Activated naive CD8-positive, alpha-beta T cell treated with anti-CD3 and anti-CD28 coated beads for 36 hours (primary cell): ENCODE measurements at places on chromosomes 5 and 9. TPM values are rescaled to one million over a fixed set of nuclear protein-coding genes. Genes with fewer than 3 reads are reported as not detected.

DNA sequence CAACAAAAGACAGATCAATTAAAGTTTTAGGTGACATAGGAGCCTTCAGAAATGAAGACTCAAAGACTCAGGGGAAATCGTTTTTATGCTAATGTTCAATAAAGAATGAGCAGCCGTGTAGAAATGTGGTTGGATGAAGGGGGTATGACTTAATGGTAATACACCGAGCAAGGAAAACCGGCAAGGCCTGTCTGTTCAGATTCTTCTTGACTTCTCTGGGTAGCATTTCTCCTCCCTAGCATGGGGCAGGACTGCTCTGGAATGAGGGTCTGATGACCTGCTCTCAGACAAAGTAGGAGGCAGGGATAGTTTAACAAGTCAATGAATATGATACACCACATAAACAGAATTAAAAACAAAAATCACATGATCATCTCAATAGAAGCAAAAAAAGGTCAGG is 487.4 kb downstream of the ZNF608 start:
- no peak overlapping the region for H3K4me3 ChIP-seq
- H3K4me1 ChIP-seq, result no peaks in the 10 kb centered on the region
- DNase-seq, result no peak
- H3K27ac ChIP-seq, result no peak overlapping the region
- H3K27me3 ChIP-seq, result no peaks in the 10 kb centered on the region

DNA sequence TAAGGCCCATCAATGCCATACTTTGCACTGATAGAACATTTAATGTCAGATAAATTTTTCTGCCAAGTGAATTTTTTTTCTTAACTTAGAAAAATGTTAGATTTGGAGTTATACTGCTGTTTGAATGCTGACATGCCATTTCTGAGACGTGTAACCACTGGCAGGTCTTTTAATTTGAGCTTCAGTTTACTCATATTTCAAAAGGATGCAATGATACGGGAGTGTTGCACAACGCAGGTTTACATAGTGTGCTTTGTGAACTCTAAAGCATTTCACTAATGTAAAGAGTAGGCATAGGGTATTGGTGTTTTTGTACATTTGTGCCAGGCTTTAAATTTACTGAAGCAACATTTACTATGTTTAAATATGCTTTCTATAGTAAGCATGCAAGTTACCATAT is 4.2 kb downstream of the ZBTB43 start:
- H3K27ac ChIP-seq, result no peak overlapping the region
- H3K4me1 ChIP-seq, result peaks cover 32% of the 10 kb centered on the region
- DNase-seq, result no peak
- H3K27me3 ChIP-seq, result no peaks in the 10 kb centered on the region

DNA sequence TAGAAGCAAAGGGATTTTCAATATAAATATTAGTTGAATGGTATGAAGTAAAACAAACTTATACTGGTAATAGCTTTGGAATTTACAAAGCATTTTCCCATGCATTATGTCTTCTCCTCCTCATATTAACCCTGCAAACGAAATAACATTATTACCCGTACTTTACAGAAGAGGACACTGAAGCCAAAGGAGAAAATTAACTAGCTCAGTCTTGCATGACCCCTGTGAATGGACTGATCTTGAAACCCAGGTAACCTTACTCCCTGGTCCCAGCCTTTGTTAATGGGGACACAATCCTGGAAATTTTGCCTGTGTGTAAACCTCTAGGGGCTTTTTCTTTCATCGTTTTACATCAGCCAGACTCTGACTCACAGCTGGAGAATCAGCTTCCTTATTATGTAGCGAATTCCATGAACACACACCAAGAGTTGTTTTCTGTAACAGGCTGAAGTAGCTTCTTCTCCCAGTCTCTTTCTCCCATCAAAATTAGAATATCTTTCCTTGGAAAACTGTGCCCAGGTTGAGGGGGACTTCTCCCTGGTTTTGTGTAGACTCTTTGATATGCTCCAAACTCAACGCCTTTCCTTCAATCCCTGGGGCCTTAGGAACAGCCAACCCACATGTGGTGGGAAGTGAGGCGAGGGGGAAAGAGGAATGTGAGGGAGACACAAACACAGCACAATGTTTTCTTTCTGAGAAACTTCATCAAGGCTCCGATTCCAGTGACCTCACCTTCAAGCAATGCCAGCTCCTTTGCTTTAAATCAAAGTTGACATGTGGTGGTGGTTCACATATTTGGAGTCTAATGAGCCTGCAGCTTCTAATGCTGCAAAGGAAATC is 480.9 kb upstream of the PAPPA start:
- H3K4me1 ChIP-seq, result no peaks in the 10 kb centered on the region
- H3K27ac ChIP-seq, result no peak overlapping the region
- no peaks in the 10 kb centered on the region for H3K36me3 ChIP-seq
- H3K27me3 ChIP-seq, result no peaks in the 10 kb centered on the region
- no peak for DNase-seq

Gene SPATA31C1
- total RNA-seq, result not detected

Gene ANKRD18B
- total RNA-seq, result 0.14 TPM
